Epithelial cell of proximal tubule (primary cell): ENCODE measurements at places on chromosomes 7 and 10. TPM values are rescaled to one million over a fixed set of nuclear protein-coding genes. Genes with fewer than 3 reads are reported as not detected.

PRPS1L1 gene
- total RNA-seq, result not detected in 2 replicates

NUPR2 gene
- 0.65 and 3.1 TPM in 2 replicates for total RNA-seq

FEZF1 gene
- not detected in 2 replicates for total RNA-seq

LIPF gene
- total RNA-seq, result not detected in 2 replicates

CALML3 gene
- not detected in 2 replicates for total RNA-seq

HOXA5 gene
- 20.1 and 47.6 TPM in 2 replicates for total RNA-seq

INHBA gene
- total RNA-seq, result 5.9 and 8.9 TPM in 2 replicates

EIF5AL1 gene
- total RNA-seq, result 0.35 and 0.43 TPM in 2 replicates
